Activated CD4-positive, alpha-beta T cell treated with anti-CD3 and anti-CD28 coated beads, Interleukin-2, amount 50 U/mL, for 1 hour (primary cell): ENCODE measurements at places on chromosomes 13 and 19.

DNA sequence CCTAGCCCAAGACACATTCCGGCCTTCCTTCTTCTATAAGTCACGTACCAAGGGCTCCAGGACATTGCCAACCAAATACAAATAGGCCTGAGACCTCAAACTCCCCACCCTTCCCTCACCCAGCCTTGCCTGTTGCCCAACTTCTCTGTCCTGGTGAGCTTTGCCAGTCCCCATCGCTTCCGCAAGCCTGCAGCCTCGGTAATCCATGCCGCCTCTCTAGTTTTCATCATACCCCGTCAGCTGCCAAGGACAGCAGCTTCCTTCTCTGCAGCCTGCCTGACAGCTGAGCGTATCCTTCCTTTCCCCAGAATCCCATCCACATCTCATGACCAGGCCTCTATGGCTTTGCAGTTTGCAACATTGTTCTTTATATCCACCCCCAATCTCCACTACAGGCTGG lies 36.6 kb upstream of the POMP start:
- DNase-seq, result no peak

DNA sequence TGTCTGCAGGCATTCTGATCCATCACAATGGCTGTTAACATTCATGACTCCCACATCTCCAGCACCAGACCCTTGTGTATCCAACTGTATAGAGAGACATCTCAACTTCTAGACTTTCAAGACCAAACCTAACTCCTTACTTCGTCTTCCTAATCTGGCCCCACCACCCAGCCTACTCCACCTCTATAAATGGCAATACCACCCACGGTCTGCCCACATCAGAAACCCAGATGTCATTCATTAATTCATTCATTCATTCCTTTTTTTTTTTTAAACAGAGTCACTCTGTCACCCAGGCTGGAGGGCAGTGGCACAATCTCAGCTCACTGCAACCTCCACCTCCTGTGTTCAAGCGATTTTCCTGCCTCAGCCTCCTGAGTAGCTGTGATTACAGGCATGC lies 10.4 kb downstream of the GPR42 start:
- DNase-seq, result no peak

DNA sequence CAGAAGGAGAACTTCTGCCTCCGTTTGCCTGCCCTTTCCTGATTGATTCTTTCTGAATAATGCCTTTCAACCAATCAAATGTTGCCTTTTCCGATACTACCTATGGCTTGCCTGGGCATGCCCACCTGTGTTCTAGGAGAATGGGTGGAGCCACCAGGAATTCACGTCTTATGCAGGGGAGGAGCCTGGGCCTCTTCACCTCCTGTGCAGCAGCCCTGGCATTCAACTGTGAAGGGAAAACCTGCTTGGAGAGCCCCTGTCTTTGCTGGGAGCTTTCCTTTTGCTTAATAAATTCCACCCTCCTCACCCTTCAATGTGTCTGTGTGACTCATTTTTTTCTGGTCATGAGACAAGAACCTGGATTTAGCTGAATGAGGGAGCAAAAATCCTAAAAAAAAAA lies 730.7 kb downstream of the UQCRFS1 start:
- DNase-seq, result no peak

DNA sequence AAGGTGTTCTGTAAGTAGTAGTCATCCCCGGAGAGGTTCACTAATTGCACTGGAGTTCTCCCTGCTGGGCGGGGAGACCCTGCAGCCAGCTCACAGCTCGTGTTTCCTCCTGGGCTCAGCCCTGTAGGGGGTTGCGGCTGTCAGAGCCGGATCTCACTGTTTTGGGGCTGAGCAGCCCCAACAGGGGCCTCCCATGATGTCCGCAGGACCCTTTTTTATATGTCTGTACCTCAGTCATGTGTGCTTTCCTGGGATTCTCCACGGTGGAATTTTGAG lies 130.2 kb upstream of the MCF2L start:
- no peak for DNase-seq

GRCh38 chr13:93430381-93430780 lies 203.8 kb downstream of the GPC6 start:
- no peak for DNase-seq

- DNase-seq, result no peak
Observed at GRCh38 chr19:34366738-34367623, 2.0 kb downstream of the GPI start.
